Frontal cortex (tissue), 4 donors: ENCODE measurements at places on chromosomes 2 and 18.
A peak's percentile ranks its signal among the peaks of the same experiment; 100 is the strongest.

GRCh38 chr2:128457716-128458115 is 139.0 kb upstream of the HS6ST1 start:
- DNase-seq, result no peak

GRCh38 chr2:165109915-165110314 is 93.9 kb downstream of the SCN3A start:
- DNase-seq, result no peak

DNA sequence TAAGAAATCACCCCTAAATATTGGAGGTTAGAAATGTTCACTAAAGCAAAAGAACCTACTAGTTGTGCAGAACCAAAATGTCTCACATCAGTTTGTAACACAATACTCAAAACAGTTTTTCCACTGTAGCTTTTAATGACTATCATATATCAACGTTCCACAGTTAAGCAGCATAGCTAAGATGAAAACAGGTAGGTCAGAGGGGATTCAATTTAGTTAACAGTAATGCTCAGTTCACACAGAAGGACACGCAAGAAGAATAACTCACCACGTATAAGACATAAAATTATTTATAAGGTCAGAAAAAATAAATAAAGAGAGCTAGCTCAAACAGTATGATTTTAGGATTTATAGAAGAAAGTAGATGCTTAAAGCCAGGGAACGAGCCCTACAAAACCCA is 118.9 kb upstream of the CCDC150 start:
- no peak for DNase-seq

DNA sequence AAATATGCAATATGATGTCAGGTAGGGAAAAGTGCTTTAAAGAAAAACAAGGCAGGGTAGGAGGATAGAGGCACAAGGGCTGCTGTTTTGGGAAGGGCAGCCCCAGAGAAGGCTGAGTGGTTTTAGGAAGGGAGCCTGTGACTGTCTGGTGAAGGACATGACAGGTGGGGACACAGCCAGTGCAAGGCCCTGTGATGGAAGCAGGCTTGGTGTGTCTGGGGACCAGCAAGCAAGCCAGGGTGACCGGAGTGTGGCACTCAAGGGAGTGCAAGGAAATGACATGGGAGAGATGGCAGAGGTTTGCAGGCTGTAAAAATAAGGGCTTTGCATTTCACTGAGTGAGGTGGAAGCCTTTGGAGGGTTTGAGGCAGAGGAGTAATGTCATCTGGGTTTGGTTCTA is 62.0 kb downstream of the LTBP1 start:
- no peak for DNase-seq

DNA sequence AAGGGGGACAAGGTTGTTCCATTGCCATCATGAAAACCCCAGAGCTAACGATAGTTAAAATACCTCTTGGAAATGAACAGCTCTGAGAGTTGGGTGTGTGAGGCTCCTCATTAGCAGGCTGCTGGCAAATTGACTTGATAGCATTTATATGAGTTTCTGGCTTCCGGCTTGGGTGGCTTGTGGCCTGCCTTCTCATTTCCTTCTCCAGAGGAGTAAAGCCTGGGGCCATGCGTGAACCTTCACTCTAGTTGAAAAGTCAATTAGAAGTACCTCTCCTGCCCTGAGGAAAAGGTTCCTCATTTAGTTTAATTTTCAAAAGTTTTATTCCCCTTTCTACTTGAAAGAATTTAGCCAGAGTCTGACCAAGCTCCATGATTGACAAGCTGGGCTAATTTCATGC is 67.1 kb downstream of the MGAT5 start:
- DNase-seq, result no peak

- no peak for DNase-seq
Measured at GRCh38 chr18:37483984-37484819, 81.4 kb downstream of the CELF4 start.

DNA sequence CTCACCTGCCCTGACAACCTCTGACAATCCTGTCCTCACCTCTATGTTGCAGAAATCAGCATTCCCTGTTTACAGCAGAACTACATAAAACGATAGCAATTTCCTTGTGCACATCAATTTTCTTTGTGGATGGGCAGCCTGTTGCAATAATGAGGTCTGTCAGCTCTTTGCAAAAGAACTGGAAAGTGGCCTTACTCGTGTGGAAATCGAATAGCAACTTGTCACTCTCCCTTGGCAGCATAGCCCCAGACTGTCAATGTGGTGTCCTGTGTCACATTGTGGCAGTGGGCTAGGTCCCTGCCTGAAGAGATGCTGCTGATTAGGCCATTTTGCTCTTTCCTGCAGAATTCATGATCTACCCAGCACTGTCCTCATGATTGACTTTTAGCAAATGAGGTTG is 531.9 kb downstream of the CCDC85A start:
- no peak for DNase-seq

DNA sequence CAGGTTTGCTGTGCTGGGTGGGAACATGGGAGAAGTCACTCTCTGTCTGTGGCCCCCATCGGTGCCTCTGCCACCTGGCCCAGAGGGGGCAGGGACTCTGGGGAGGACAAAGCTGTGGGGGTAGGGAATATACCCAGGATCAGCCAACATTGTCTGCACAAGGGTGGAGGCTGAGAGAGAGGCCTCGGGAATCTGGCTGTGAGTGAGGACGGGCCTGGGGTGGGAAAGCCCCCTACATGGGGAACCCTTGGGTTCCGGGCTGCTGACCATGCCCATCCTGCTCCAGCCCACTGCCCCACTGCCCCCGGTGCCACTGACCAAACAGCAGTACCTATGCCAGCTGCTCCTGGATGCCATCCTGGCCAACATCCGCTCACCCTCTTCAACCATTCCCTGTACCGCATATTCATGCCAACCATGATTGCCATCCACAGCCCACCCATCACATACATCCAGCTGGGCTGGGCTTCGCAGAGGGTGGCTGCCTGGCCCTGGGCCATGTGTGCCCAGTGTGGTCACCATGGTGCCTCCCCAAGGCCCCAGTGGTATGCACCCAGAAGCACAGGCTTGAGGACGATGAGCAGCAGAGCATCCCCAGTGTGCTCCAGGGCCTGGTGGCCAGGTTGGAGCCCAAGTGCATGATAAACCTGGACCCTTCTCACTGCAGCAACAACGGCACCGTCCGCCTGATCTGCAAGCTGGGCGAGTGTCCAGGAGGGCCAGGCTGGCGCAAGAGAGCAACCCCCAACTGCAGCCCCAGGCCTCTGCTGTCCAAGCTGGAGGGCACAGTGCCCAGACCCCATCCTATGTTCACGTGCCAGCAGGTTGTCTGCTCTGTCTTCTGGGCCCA is 6.9 kb upstream of the POTEF start:
- DNase-seq, result no peak

GRCh38 chr18:25759111-25759510 is 331.3 kb downstream of the SS18 start:
- no peak for DNase-seq

GRCh38 chr18:33946336-33946735 is 278.4 kb downstream of the NOL4 start:
- no peak for DNase-seq

GRCh38 chr2:24824966-24825882 is 32.0 kb downstream of the CENPO start:
- no peak for DNase-seq

DNA sequence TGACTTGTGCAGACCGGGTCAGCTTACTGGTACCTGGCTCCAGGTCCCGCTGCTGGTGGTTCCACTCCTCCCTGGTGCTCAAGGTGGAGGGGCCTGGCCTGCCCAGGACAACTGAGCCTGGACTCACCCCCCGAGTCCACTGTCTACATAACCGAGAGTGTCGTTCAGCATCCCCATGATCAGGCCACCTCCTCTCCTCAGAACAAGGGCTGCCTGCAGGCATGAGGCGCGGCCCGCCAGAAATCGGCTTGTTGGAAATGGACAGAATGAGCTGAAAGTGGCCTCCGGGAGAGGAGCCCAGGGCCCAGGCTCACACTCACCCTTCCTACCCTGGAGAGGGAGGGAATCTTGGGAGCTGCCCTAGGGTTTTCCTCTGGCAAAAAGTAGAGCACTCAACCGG is 38.9 kb upstream of the OTOF start:
- no peak for DNase-seq

- DNase-seq, result no peak
Measured at GRCh38 chr2:32877587-32878510, 68.9 kb upstream of the LTBP1 start.

DNA sequence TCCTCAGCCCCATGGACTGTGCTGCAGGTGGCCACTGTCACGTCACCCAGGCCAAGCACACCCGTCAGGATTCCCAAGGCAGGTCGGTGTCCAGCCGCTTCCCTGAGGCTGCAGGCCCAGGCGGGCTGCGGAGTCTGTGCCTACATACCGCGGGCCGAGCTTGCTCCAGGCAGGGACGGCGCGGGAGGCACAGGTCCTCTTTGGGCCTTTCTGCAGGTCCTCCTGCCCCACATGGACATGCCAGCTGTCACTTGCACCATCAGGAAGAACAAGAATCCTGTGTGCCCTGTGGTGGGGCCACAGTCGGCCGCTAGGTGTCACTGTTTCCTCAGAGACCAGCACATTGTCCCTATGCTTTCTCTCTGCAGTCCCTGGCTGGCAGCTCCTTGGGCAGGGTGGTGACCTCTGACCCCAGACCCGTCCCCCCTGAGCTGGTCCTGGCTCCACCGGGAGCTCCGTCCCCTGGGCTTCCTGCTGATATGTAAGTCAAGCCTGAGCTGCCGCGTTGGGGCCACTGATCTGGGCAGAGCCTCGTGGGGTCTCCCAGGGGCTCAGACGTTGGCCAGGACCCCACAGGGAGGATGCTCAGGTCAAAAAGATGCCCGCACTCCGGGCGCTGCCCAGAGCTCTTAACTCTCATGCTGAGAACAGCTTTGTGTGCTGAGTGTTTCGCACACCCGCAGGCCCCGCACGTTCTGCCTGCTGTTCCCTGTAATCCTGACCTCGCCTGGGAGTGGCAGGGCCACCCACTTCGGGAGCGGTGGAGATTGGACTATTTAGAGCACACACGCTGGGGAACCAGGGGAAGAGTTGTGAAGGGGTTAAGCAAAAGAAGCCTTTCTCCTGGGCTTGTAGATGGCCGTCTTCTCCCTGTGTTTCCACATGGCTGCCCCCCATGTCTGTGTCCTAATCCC is 17.3 kb upstream of the AGXT start:
- peak; percentile 93 for DNase-seq

GRCh38 chr2:26534098-26534864 is 56.4 kb upstream of the OTOF start:
- no peak for DNase-seq

- DNase-seq, result no peak
Measured at GRCh38 chr2:136029149-136029548, 43.7 kb upstream of the DARS1 start.

DNA sequence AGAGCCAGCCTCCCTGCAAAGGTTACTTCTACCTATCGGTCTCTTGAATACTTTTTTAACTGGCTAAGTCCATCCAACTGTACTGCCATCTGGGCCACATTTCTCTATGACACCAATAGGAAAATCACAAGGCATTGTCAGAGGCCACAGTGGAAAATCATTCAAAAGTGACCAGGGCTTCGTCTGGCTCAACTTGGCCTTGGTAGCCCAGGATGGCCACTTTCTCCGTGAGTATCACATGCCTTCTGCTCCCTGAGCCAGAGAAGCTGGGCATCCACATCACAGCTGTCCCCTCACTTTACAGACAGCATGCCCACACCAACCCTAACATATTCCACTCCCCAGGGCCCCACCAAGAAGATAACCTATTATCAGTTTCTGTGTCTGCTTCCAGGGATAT is 5.8 kb downstream of the CIB4 start:
- no peak for DNase-seq

GRCh38 chr2:19700861-19701585 is 200.8 kb downstream of the TTC32 start:
- DNase-seq, result no peak

GRCh38 chr2:143856978-143857377 is 662.9 kb downstream of the ZEB2 start:
- no peak for DNase-seq

DNA sequence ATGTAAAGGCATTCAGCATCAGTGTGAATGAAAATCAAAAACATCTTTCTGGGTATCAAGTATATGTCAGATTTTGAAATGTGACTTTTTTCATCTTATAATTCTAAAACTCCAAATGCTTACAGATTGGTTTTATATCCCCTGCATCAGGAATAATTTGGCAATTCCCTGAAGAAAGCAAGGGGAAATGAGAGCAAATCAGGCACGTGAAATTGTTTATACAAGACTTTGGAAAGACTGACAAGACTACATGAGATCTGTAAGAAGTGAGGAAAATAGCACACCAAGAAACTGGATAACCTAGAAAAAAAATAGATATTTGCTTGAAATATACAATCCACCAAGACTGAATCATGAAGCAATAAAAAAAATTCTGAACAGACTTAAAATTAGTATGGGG is 13.8 kb downstream of the COL6A3 start:
- no peak for DNase-seq

DNA sequence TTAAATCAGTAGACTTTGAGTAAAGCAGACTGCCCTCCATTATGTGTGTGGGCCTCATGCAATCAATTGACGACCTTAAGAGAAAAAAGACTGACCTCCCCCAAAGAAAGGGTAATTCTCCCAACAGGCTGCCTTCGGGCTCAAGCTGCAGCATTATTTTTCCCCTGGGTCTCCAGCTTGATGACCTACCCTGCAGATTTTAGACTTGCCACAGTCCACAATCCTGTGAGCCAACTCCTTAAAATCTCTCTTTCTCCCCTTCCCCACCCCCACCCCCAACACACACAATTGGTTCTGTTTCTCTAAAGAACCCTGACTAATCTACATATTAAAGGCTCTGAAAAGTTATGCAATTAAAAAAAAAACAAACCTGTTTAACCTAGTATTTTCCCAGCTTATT is 89.4 kb downstream of the RNF152 start:
- no peak for DNase-seq

DNA sequence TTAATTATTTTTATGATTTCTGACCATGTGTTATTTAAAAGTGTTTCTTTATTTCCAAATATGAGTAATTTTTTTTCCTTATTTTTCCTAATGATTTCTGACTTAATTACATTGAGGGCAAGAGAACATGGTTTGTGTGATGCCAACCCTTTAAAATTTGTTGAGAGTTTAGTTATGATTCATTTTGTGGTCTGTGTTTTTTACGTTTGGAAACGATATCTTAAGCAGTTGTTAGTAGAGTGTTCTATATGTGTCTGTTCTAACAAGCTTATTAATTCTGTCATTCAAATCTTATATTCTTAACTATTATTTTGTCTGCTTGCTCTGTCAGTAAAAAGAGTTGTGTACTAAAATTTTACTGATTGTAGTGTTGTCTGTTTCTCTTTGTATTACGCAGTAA is 15.0 kb downstream of the NAB1 start:
- no peak for DNase-seq

DNA sequence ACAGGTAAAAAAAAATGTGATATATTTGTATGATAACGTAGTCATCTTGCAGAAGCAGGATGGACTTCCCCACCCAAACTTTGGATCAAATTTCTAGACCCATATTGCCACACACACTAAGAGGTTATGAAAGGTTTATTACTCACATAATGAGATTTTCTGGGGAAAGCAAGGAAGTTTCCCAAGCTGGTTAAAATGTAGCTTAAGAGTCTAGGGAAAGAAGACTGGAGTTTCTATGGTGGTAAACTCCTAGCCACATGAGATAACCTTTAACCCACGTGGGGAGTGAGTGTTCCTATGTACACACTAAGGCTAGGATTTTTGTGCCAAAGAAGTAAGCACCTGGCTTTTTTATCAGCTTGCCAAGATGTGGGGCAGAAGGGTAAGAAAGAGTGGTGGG is 335.7 kb upstream of the UBE2E3 start:
- no peak for DNase-seq

GRCh38 chr2:105621038-105621437 is 123.7 kb upstream of the NCK2 start:
- no peak for DNase-seq

GRCh38 chr2:62142054-62142453 is 53.9 kb upstream of the B3GNT2 start:
- no peak for DNase-seq

GRCh38 chr2:204114295-204115136 is 178.0 kb downstream of the ICOS start:
- no peak for DNase-seq
